Nephron progenitor cell (in vitro differentiated cells): ENCODE measurements at places on chromosomes 4 and X.
A peak's percentile ranks its signal among the peaks of the same experiment; 100 is the strongest.

GRCh38 chr4:177356206-177356605, 46.5 kb downstream of the NEIL3 start:
- H3K4me1 ChIP-seq = peaks cover 6% of the 10 kb centered on the region
- no peaks in the 10 kb centered on the region for H3K27me3 ChIP-seq
- H3K4me3 ChIP-seq = no peak overlapping the region
- H3K36me3 ChIP-seq = peaks cover 19% of the 10 kb centered on the region

GRCh38 chr4:116183241-116183640, 902.1 kb downstream of the TRAM1L1 start:
- H3K4me3 ChIP-seq = no peak overlapping the region
- H3K27ac ChIP-seq = no peak overlapping the region
- no peak for DNase-seq

GRCh38 chr4:25621027-25621930, 34.4 kb upstream of the SLC34A2 start:
- H3K36me3 ChIP-seq = no peaks in the 10 kb centered on the region
- peaks cover 13% of the 10 kb centered on the region for H3K27me3 ChIP-seq
- peaks cover 34% of the 10 kb centered on the region for H3K4me1 ChIP-seq
- H3K27ac ChIP-seq = peak overlapping the region; percentile 2
- H3K4me3 ChIP-seq = no peak overlapping the region
- DNase-seq = peak; percentile 23

GRCh38 chrX:97672608-97673007, 788.9 kb downstream of the RPA4 start:
- H3K4me1 ChIP-seq = no peaks in the 10 kb centered on the region
- no peaks in the 10 kb centered on the region for H3K36me3 ChIP-seq
- DNase-seq = no peak
- H3K27ac ChIP-seq = no peak overlapping the region
- H3K4me3 ChIP-seq = no peak overlapping the region
- H3K27me3 ChIP-seq = no peaks in the 10 kb centered on the region

GRCh38 chrX:63675716-63676115, 109.3 kb downstream of the ARHGEF9 start:
- H3K27ac ChIP-seq = no peak overlapping the region
- H3K36me3 ChIP-seq = peaks cover 56% of the 10 kb centered on the region
- no peaks in the 10 kb centered on the region for H3K27me3 ChIP-seq
- H3K4me3 ChIP-seq = no peak overlapping the region

DNA sequence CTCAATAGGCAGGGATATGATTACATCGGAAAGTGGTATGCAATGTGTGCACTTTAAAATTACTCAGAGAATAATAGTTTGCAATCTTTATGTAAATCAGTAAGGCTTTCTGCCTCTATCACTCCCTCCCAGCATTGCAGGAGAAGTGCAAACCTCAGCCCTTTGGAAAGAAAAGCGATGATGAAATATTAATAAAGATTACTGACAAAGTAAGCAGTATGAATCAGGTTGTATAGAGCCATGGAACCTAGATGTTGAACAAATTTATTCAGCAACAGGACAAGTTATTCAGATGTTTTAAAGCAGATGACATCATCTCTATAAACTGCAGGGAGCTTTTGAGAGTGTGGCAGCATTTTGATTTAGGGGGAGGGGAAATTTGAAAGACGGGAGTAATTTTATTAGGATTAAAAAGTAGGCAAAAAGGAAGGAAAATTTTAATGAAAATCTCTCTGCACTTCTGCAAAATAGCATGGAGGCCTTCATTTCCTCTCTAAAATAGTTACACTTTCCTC, 631.7 kb upstream of the GRIA3 start:
- H3K36me3 ChIP-seq = no peaks in the 10 kb centered on the region
- no peaks in the 10 kb centered on the region for H3K4me1 ChIP-seq
- H3K27me3 ChIP-seq = peaks cover 4% of the 10 kb centered on the region
- H3K27ac ChIP-seq = no peak overlapping the region
- no peak for DNase-seq

DNA sequence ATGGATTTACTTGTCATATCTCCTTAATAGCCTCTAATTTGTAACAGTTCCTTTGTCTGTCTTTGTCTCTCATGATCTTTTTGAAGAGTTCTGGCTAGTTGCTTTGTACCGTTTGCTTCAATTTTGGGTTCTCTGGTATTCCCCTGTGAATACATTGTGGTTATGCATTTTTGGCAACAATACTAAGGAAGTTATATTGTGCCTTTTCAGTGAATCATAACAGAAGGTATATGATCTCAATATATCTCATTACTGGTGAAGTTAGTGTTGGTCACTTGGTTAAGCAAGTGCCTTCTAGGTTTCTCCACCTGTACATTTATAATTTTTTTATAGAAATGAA, 48.6 kb downstream of the DCLK2 start:
- peaks cover 3% of the 10 kb centered on the region for H3K27me3 ChIP-seq
- DNase-seq = no peak
- no peak overlapping the region for H3K27ac ChIP-seq
- no peaks in the 10 kb centered on the region for H3K36me3 ChIP-seq
- peaks cover 4% of the 10 kb centered on the region for H3K4me1 ChIP-seq
- H3K4me3 ChIP-seq = no peak overlapping the region

DNA sequence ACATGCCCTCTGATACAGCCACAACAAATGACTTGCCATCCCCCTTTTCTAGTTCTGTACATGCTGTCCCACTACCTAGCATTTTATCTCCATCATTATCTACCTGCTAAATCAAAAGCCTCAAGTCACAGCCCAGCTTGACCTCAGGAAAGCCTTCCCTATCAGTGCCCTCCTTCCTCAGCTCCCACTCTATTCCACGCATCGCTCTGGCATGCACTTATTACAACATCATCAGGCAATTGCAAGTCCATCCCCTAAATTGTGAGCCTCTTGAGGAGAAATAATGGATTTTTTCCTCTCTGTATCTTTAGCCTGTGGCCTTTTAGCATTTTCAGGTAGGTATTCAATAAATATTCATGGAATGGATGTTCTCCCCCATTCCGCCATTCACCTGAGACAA, 5.7 kb downstream of the ARL13A start:
- H3K27me3 ChIP-seq = no peaks in the 10 kb centered on the region
- no peak for DNase-seq
- H3K27ac ChIP-seq = no peak overlapping the region
- H3K4me3 ChIP-seq = no peak overlapping the region

DNA sequence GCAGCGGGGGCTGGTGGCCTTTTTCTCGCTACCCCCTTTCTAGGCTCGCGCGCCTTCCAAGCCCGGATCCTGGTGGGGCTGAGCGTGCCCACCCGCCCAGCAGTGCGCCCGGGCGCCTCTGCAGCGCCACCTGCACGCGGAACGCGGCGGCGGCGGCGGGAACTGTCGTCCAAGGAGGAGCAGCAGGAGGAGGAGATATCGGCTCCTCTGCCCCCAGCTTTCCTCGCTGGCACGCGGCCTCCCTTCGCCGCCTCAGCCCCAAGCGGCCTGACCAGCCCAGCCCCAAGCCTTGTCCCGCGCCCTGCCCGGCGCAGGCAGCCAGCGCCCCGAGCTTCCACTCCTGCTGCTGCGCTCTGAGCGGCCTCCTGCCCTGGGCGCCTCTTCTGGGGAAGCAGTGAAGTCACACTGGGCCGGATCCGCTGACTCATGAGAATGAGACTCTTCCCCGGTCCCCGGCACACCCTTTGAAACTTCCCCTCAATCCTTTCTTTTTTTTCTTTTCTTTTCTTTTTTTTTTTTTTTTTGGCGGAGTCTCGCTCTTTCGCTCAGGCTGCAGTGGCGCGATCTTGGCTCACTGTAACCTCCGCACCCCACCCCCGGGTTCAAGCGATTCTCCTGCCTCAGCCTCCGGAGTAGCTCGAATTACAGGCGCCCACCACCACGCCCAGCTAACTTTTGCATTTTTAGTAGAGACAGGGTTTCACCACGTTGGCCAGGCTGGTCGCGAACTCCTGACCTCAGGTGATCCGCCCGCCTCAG, 10.6 kb upstream of the ELF4 start:
- H3K27me3 ChIP-seq = peaks cover 5% of the 10 kb centered on the region
- peaks cover 13% of the 10 kb centered on the region for H3K36me3 ChIP-seq
- peak; percentile 79 for DNase-seq
- peak overlapping the region; percentile 75 for H3K4me3 ChIP-seq
- H3K4me1 ChIP-seq = peaks cover 34% of the 10 kb centered on the region

DNA sequence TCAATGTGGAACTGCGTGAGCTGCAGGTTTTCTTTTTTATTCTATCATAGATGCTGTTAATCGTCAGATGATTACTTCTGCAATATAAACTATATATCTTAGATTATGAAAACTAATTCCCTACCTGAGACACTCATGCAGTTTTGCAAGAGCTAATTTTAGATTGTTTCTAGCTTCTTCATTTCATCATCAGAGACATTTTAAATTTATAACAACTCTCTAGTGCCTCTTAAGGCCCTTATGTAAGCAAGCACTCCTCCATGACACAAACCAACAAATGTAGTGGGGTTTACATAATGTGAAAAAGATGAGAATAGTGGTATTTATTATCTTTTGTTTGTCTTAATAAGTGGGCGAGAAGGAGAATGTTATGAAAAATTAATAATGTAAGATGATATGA, 170.2 kb upstream of the ETNPPL start:
- no peaks in the 10 kb centered on the region for H3K36me3 ChIP-seq
- H3K27me3 ChIP-seq = no peaks in the 10 kb centered on the region
- H3K27ac ChIP-seq = no peak overlapping the region
- peaks cover under 1% of the 10 kb centered on the region for H3K4me1 ChIP-seq
- no peak for DNase-seq
- no peak overlapping the region for H3K4me3 ChIP-seq

GRCh38 chr4:128907981-128908380, 98.5 kb downstream of the JADE1 start:
- no peaks in the 10 kb centered on the region for H3K27me3 ChIP-seq
- no peaks in the 10 kb centered on the region for H3K36me3 ChIP-seq
- no peak for DNase-seq
- no peak overlapping the region for H3K4me3 ChIP-seq
- no peaks in the 10 kb centered on the region for H3K4me1 ChIP-seq
- H3K27ac ChIP-seq = no peak overlapping the region

DNA sequence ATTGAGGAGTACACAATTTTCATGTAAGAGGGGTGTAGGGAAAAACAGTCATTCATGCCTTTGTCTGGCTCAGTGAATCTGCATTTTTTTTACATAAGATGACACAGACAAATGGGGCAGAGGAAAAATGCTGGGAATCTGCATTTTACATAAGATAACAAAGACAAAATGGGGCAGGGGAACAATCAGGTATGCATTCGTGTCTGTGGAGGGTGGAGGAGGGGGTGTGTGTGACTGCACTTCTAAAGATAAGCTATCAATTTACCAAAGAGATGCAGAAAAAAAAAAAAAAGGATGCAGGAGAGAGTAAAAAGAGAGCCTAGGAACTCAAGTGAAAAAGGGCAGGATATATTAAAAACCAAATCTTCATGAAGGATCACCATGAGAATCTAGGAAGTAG, 637.4 kb downstream of the ZNF674 start:
- H3K36me3 ChIP-seq = no peaks in the 10 kb centered on the region
- H3K27me3 ChIP-seq = peaks cover 6% of the 10 kb centered on the region
- peaks cover 14% of the 10 kb centered on the region for H3K4me1 ChIP-seq
- no peak for DNase-seq
- no peak overlapping the region for H3K4me3 ChIP-seq
- peak overlapping the region; percentile 46 for H3K27ac ChIP-seq

DNA sequence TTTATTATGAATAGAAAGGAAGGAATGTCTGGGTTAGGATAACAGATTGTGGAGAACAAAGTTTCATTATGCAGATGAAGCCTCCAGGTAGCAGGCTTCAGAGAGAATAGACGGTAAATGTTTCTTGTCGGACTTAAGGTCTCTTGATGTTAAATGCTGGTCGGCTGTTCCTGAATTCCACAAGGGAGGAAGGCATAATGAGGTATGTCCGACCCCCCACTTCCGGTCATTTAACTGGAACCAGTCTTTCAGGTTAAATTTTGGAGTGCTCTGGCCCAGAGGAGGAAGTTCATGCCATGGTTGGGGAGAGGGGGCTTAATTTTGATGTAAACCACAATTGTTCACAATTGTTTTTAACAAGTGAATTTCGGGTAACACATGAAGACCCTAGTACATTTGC, 158.1 kb upstream of the VCX3A start:
- peaks cover 29% of the 10 kb centered on the region for H3K4me1 ChIP-seq
- peaks cover 7% of the 10 kb centered on the region for H3K27me3 ChIP-seq
- no peak for DNase-seq
- no peak overlapping the region for H3K4me3 ChIP-seq
- peaks cover 8% of the 10 kb centered on the region for H3K36me3 ChIP-seq

DNA sequence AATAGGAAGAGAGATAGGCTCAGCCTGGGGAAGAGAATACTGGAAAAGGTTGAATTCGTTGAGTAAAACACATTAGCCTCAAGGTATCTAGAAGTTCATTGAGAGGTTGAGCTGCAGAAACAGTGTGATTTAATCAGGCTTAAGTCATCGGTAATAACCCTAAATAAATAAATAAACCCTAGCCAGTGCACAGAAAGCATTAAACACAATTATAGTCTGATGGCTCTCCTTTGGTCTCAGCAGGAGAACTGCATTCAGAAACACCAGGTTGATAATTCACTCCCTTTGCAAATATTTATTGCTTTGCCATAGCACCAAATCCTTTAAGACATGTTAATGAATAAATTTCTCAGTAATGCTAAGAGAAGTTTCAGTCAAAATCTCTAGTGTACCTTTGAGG, 9.6 kb downstream of the DCX start:
- H3K4me3 ChIP-seq = no peak overlapping the region
- no peak for DNase-seq
- no peaks in the 10 kb centered on the region for H3K4me1 ChIP-seq

DNA sequence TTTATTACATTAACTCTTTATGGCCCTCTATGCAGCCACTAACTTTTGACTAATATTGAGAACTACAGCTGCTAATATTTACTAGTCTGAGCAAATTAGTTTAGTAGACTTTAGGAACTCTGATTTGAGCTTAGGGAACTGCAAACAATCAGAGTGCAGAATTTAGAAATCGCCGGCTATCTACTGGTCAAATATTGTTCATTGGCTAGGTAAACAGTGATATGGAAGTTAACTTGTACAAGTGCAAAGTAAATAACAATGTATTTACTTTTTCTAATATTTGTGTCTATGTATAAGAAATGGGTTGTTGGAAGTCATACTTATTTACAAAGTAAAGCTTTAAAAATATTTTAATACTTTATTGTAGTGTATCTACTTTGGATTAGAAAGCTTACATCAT, 279.6 kb downstream of the CFAP299 start:
- DNase-seq = no peak
- no peaks in the 10 kb centered on the region for H3K27me3 ChIP-seq
- no peaks in the 10 kb centered on the region for H3K36me3 ChIP-seq
- no peak overlapping the region for H3K4me3 ChIP-seq
- H3K4me1 ChIP-seq = peaks cover 32% of the 10 kb centered on the region

- H3K27ac ChIP-seq = peak overlapping the region; percentile 97
- no peak for DNase-seq
- peaks cover 9% of the 10 kb centered on the region for H3K27me3 ChIP-seq
- H3K4me3 ChIP-seq = peak overlapping the region; percentile 95
These were observed 3.3 kb downstream of the TMEM47 start for GRCh38 chrX:34653811-34654210.
